Activated T-cell treated with anti-CD3 and anti-CD28 coated beads, Interleukin-2, amount 50 U/mL, for 1 hour (primary cell): ENCODE measurements at places on chromosomes 4 and X.

GRCh38 chrX:140712413-140713173 lies 3.0 kb downstream of the LINC00632 start:
- DNase-seq: peak; percentile 37

GRCh38 chrX:156003486-156004185 lies 6.1 kb downstream of the IL9R start:
- DNase-seq: no peak

DNA sequence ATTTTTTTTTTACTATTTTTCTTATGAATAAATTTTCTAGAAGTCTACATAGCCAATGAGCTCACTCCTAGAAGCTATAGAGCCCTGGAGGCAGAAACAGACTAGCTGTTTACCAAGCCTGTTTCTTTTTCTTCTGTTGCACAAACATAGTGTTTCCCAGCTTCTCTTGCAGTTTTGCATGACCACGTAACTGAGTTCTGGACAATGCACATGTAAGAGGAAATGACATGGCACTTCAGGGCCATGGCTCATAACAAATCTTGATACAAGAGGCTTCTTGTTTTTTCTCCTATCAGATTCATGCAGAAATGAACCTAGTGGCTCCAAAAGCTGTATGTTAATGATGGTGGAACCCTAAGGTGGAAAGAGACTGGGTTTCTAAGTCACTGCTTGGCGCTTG lies 127.4 kb downstream of the ZNF330 start:
- DNase-seq: no peak

DNA sequence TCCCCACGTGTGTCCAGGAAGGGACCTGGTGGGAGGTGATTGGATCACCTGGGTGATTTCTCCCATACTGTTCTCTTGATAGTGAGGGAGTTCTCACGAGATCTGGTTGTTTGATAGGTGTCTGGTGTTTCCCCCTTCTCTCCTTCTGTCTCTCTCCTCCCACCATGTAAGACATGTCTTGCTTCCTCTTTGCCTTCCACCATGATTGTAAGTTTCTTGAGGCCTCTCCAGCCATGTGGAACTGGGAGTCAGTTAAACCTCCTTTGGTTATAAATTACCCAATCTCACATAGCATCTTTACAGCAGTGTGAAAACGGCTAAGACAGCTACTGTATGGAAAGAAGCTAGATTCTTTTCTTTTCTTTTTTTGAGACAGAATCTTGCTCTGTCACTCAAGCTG lies 21.6 kb upstream of the FGG start:
- no peak for DNase-seq

DNA sequence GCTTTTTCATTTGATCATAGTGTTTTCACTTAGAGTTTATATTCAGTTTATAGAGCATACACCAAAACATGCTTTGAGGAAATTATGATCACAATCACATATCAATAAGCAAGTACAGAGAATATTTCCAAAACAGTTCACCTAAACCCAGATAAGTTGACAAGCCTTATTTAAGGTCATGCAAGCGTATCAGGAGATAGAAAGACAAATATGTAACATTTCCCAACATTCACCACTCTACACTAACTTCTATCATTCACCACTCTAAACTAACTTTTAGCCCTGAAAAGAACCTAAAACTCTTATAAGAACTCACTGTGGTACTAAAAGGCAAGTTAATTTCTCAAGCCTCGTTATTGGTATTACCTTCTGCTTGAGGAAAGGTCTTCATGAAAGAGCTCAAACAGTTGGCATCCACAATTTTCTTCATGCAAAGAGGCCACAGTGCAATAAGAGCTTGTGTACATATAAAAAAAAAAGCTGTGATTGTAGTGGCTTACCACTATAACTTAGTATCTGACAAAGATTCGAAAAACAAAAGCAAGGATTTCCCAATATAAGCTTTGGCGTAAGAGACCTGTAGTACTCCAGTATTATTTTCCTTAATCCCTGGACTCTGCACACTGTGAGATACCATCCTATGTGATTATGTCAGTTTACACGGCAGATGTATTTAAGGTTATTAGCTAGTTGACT lies 903.3 kb downstream of the STIM2 start:
- no peak for DNase-seq

DNA sequence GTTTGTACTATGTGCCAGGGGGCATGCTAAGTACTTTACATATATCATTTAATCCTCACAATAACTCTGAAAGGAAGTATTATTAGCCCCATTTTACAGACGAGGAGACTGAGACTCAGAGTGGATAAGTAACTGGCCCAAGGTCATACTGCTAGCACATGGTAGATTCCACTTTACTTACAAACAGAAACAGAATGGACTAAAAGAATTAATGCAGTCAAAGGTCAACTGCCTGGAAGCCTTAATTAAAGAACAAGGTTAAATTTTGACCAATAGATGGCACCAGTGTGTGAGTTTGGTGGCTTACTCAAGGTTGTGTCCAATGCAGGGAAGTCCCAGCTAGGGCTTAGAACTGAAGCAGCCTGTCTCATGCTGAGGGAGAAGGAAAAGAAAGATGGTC lies 4.7 kb downstream of the RIPPLY1 start:
- DNase-seq: no peak
